Hippocampal formation (tissue), 2 donors: ENCODE measurements at places on chromosomes 6 and 20.

GRCh38 chr6:157380458-157380778 lies 572 bp upstream of the ZDHHC14 start:
- no peak for DNase-seq

- no peak for DNase-seq
These were observed 126.6 kb upstream of the SPACA1 start for GRCh38 chr6:87921034-87921433.

DNA sequence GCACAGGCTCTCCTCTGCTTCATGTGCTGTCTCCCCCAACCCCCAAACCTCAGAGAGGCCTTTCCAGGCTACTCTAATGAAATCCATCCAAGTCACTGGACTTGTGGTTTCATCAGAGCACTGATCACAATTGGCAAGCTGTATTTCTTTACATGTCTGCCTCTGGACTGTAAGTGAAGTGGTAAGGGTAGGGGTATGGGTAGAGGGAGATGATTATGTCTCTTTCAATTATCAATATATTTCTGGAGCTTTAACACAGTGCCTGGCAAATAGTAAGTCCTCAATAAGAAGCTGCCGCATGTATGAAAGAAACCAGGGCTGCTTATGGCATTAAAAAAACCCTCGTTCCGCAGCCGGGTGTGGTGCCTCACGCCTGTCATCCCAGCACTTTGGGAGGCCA lies 5.4 kb downstream of the TRERF1 start:
- DNase-seq: no peak

DNA sequence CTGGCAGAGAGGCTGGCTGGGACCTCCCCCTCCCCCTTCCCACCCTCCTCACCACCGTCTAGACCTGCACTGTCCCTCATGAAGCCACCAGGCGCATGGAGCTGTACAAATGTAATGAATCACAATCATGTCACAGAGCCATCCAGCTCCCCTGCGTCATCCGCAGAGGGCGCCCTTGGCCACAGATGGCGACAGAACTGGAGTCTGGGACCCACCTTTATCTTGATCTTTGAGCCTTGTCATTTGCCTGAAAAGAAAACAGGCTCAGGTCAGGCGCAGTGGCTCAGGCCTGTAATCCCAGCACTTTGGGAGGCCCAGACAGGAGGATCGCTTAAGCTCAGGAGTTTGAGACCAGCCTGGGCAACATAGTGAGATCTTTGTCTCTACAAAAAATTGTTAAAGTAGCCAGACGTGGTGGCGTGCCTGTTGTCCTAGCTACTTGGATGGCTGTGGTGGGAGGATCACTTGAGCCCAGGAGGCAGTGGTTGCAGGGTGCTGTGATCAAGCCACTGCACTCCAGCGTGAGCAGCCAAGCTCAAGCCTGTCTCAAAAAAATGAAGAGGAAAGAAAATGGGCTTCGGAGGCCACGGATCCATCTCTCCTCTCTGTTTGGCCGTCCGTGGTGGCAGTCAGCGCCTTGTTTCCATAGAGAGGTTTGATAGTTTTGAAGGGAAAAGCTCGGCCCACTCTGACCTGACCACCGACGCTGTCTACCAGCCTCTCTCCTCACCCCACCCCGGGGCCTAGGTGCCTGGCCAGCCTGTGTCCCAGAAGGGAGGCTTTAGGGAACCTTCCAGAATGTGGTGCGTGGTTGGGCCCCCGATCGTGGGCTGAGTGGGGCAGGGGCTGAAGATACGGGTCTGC lies 6.2 kb downstream of the COL9A3 start:
- DNase-seq: no peak

DNA sequence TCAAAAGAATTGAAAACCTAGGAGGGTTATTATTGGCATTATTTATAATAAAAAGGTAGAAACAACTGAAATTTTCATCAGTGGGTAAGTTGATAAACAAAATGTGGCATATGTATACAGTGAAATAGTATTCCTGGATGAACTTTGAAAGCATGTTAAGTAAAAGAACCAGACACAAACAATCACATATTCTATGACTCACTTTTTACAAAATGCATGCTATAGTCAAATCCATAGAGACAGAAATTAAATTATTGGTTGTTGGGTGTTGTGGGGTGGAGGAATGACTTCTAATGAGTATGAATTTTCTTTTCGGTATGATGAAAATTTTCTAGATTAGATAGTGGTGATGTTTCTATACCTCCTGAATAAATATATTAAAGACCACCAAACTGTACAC lies 94.6 kb downstream of the LRRC1 start:
- DNase-seq: no peak

GRCh38 chr20:45044601-45045000 lies 56.3 kb downstream of the KCNS1 start:
- DNase-seq: no peak

DNA sequence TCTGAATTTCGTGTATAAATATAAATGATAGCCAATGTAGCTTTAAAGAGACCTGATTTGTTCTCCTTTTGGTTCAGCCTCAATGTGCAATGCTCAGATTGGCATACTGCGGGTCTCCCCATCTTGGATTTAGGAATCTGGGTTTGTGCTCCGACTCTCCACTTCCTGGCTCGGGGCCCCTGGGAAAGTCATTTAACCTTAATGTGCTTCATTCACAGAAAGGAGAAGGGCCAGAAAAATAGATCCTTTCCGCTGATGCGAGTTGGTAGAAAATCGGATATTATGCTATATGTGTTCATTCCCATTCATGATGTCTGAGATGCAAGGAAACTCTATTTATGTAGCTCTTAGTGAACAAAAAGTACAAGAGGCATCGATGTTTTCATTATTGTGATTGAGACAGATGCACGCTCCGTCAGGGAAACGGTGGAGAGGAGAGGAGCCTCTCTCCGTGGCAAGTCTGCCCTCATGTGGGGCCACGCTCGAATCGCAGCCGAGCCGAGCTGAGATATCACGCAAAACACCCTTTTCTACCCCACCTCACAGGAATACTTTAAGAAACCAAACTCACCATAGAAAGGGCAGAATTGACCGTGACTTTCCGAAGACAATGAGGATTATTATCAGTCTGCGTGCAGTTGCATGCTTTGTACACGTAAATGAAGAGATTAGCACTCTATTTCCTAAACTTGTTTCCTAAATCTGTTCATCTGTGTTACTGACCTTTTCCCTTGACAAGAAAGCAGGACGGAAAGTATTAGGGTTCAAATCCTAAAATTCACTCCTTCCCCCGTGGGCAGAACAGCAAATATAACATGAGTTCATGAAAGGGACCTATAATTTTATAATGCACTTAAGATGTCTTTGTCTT lies 136.6 kb downstream of the COL9A1 start:
- peak; percentile 47 for DNase-seq

GRCh38 chr6:102813489-102814275 lies 1420.2 kb downstream of the GRIK2 start:
- no peak for DNase-seq

DNA sequence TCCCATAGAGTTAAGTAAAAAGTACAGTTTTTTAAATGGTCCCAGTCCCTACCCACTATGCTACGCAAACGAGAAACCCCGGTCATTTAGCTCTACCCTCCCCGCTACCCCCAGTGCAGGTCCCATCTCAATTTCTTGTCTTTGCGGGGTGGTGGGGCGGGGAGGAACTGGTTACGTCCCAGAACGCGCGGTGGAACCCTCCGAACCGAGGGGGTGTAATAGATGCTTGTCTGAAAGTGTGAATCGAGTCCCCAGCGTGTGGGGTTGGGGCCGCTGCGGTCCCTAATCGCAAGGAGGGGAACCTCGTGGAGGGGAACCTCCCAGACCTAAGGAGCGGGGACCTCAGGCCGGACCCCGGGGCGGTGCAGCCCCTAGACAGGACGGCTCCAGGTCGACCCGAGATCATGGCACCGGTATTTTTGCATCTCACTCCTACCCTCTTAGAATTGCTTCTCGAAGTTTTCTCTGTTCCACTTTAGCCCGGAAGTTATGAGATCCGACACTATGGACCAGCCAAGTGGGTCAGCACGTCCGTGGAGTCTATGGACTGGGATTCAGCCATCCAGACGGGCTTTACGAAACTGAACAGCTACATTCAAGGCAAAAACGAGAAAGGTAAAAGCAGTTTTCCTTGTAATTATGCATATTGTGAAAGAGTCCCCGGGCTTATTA lies 779 bp downstream of the HEBP2 start:
- DNase-seq: no peak

DNA sequence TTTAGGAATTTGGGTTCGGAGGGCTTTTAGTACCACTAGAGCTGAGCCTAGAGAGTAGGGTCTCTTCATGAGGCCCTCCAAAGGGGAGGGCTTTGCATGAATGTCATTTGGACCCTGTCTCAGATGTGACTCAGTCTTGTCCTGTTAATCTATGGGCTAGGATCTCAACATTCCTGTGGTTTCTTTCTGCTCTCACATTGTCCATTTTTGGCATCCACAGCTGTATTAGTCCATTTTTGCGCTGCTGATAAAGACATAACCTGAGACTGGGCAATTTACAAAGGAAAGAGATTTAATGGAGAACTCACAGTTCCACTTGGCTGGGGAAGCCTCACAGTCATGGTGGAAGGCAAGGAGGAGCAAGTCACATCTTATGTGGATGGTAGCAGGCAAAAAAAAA lies 61.0 kb downstream of the CRYBG1 start:
- no peak for DNase-seq

- peak; percentile 86 for DNase-seq
These were observed 119.9 kb upstream of the PRND start for GRCh38 chr20:4601630-4602296.

GRCh38 chr6:35784200-35784599 lies 3.4 kb downstream of the CLPSL1 start:
- no peak for DNase-seq

- DNase-seq: no peak
These were observed 196.4 kb upstream of the TENT5A start for GRCh38 chr6:81948861-81949260.

DNA sequence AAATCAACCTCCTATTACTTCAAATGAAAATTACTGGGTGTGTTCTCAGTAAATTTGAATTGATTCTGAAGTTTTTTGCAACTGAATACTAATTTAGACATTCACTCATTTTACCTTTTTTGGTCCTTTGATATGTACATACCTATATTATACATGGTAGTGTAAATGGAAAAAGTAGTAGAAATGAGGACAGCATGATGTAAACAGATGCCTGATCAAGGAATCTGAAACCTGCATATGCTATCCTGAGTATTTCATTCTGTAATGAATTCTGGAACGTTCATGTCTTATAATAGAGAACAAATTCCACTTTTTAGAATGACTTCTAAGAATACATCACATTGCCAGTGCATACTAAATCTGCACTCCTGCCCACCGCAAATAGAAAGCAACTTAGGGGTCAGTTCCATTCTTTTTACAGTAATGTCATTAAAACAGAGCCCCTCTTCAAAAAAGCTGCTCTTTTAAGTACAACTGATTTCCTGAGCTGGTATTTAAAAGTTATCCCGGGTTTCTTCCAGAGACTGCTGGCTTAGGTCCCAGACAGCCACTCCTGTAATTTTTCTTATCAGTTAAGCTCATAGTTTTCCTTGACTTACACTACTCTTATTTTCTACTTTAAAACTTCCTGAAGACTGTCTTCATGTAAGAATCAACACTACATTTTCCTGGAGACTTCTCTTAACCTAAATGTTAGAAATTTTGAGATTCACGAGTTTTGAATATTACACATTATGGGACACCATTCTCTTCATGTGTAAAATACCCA lies 48.4 kb downstream of the MAP3K7 start:
- no peak for DNase-seq

DNA sequence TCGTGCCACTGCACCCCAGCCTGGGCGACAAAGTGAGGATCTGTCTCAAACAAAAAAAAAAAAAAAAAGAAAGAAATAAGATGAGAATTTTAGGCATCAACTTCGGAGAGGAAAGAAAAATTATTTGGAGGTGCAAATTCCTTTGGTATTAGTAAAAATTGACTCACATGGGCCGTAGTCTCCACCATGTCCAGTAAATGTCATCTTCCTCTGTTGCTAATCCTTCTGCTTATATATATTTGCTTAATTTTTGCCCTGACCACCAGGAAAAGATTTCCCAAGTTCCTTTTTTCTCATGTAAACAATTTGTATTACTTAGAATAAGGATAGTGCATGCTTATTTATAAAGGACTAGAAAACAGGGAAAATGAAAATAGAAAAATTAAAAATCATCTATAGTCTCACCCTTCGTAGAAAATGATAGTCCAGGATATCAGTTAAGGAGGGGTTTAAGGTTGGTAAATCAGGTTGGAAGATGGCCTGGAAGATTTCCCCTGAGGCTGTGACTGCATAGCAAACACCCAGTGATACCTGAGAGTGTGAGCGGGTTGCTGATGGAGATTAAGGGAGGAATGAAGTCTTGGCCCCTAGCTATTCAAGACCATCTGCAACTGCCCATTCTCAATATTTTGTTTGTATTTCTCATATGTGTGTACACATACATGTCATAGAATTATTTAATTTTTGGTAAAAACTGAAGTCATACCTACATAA lies 240.8 kb downstream of the ZNF217 start:
- no peak for DNase-seq
